ENCODE measurements at places on chromosomes 13 and 19. TPM values are rescaled to one million over a fixed set of nuclear protein-coding genes. Genes with fewer than 3 reads are reported as not detected.

- DNase-seq, result peak; percentile 24
Observed at GRCh38 chr19:7916103-7916954, 1.7 kb downstream of the TGFBR3L start.

Gene ZNF492
- total RNA-seq, result not detected

- no peak for DNase-seq
Observed at GRCh38 chr13:61975001-61975400, 559.4 kb upstream of the PCDH20 start.

DNA sequence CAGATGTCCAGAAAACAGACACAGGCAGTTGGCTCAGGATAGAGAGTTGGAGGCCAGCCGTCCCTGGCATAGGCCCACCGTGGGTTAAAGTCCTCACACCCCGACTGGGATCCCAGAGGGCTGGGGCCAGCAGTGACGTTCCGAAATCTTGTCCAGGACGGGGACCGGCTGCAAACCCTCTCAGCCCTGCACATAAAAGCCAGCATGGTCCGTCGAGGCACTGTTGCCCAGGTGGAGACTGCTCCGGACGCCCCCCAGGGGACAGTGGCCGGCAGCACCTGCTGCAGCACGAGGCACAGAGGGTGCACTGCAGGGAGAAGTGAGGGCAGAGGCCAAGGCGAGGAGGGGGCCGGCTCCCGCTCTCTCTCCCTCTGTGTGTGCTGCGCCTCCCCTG lies 4.3 kb upstream of the IFNL2 start:
- DNase-seq, result no peak

DNA sequence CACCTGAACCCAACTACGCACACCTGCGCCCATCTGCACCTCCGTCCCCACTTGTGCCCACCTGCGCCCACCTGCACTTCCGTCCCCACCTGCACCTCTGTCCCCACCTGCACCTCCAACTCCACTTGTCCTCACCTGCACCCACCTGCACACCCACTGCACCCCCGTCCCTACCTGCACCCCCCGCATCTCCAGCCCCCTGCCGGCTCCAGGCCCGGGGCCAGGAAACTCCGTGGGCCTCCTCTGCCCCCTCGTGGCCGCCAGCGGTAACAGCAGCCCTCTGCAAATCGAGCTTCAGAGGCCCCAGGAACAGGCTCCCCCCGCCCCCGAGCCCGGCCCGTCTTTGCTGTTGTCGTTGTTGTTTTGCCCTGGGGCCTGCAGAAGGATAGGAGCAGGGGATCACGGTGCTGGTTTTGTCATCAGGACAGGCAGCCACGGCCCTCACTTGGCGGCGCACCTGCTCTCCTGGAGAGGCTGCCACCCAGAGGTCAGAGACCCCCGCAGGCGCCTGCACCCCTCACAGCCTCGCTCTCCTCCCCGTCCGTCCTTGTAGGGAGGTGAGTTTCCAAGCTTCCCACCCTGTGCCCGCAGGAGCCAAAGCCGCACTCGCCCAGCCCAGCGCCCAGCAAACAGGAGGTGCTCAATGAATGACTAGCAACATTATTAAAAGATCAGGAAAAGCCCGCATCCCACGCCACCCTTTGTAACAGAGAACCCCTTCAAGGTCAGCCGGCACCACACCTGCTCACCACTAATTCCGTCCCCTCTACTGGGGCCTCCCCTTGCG lies 65.4 kb downstream of the GNG7 start:
- peak; percentile 68 for DNase-seq

Gene MUC16
- not detected for total RNA-seq

- no peak for DNase-seq
Observed at GRCh38 chr13:106061781-106062180, 473.7 kb downstream of the EFNB2 start.

- no peak for DNase-seq
Observed at GRCh38 chr13:45838171-45838745, 13.3 kb downstream of the SIAH3 start.

GRCh38 chr19:1810439-1811160 lies 1.5 kb downstream of the ATP8B3 start:
- no peak for DNase-seq

DNA sequence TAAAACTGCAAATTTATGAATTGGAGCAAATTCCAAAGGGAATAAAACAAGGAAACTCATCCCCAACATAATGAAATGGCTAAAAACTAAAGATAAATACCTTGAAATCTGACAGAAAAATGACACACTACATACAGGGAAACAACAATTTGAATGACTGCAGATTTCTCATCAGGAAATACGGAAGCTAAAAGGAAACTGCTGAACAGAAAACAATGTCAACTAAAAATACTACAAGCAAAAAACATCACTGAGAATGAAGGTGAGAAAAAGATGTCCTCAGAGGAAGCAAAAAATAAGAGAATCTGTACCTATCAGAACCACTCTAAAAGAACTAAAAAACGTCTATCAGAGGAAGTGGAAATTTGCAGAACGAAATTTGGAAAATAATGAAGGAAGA lies 39.5 kb downstream of the ZSWIM9 start:
- DNase-seq, result no peak

DNA sequence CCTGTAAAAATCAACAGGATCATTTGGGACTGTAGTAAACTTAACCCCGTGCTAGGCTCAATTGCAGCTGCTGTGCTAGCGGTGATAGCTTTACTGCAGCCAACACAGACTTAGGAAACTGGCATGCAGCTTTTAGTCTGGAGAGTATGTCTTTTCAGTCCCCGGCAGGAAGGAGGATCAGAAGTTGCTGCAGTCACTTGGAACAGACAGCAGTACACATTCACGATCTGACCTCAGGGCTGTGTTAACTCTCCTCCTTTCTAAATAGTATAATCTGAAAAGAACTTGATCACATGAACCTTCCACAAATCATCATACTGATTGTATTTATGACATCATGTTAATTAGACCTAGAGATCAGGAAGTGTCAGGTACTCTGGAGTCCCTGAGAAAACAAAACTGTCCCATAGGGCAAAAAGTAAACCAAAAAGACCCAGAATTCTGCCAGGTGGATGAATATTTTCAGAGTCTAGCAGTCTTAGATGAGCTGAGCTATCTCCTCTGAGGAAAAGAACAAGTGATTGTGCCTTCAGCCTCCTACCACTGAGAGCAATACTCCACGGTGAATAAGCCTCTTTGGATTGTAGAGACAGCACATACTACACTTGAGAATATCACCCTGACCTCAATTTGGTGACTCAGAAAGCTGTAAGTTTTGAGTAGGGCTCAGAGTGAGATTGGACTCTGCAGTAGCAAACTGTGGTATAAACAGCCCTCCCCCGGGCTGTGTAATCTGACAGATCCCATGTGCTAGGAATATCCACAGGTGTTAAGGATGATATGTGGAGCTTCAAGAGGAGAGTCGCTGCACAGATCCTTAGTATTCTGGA lies 181.0 kb upstream of the GPR12 start:
- no peak for DNase-seq

GRCh38 chr13:21032656-21033055 lies 28.7 kb downstream of the LATS2 start:
- DNase-seq, result no peak

DNA sequence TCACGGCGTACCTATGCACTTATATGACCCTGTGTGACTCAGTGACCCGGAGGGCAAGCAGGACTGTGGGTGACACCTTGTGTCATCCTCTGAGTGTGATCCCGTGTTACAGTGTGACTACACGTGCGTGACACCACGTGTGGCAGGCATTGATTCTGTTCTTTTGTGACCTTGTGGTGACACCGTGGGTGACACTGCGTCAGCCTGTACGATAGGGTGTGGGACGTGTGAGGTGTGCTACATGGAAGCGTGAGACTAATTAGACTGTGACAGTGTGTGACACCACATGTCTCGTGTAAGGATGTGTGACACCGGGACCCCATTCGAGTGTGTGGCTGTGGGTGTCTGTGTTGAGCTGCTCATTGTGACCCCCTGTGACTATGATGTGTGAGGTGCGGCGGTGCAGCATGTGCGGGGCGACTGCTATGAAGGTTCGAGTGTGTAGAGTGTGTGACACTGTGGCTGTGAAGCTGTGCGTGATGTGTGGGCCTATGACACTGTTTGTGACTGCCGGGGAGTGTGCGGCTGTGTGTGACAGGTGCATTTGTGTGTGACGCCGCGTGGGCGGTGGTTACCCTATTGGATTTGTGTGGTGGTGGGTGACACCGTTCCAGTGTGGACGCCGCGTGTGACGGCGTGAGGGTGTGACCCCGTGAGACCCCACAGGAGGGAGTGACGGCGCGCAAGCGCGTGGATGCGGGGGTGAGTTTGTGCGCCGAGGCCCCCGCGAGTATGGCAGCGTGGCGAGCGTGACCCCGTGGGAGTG lies 399 bp upstream of the SPTBN4 start:
- DNase-seq, result no peak

DNA sequence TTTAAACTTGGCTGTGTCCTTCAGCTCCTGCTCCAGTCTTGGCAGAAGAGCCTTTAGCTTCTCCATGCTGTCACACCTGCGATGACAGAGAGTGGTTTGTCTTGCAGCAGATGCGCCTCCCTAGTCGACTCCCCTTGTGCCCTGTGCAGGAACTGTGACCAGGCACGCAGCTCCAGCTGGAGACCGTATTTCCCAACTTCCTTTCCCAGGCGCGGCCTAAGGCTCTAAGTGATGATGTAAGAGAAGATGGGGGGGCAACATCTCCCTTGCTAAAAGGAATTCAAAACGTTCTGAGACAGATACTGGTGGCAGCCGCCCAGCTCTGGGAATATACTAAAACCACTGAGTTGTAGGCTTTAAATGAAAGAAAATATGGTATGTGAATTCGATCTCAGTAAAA lies 16.3 kb downstream of the DCUN1D2 start:
- DNase-seq, result no peak

DNA sequence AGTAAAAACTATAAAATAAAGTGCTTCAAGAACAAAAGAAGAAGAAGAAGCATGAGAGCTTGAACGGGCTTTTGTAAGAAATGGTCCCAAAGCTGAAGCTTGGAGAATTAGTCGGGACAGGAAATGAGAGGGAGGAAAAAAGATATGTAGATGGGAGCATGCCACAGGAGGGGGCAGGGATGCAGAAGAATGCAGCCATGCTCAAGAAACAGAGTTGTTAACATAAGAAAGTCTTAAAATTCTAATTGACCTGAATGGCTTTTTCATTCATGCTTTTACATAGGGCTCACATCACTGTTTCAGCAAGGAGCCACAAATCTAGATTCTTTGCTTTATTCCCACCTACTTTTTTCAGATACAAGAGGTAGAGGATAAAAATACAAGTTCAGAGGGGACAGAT lies 27.7 kb upstream of the NBEA start:
- no peak for DNase-seq

Gene ZNF888
- total RNA-seq, result 11.3 TPM

DNA sequence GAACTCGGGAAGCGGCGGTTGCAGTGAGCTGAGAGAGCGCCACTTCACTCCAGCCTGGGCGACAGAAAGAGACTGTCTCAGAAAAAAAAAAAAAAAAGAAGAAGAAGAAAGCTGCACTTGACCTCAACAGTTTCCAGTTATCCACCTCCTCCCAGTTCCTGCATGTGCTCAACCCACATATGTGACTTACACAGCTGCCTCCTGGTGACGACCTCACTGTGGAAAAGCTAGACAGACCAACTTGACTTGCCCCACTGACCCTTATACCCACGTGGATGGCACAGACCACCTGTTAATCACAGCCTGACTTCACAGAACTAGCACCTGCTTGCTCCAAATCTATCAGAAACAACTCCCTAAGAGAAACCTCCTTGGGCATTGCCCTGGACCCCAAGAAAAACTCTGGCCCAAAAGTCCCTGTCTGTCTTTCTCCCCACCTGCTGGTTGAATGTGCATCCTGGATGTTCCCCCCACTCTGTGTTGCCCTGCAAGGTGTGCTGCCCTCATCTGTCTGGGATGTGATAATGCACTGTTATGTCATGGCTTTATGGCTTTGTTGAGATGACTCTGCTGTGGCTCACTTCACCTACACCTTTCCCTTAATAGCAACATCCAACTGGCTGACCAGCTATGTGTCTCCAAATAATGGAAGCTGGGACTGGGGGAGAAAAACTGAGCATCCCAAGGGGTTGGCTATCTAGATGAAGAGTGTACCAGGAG lies 2.8 kb downstream of the ZNF20 start:
- peak; percentile 78 for DNase-seq

- no peak for DNase-seq
Observed at GRCh38 chr19:8515317-8515716, 1.4 kb upstream of the ZNF414 start.

DNA sequence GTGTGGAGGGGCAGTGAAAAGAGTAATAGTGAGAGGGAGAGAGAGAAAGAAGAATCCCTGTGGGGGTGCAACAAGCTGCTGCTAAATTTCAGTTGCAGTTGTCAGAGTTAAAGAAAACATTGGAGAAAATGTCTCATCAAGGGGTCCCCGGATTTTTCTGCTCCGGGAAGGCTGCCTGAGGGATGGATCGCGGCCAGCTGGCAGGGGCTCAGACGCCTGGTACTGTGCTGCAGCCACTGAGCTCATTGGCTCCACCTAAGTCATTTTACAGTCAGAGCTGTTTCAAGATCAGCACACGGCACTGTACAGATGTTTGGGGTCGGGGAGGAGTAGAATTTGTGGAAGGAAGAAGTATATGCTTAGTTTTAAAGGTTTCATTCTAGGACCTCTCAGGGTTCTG lies 106.2 kb downstream of the SHISA2 start:
- DNase-seq, result no peak

GRCh38 chr19:49398001-49398615 lies 10.1 kb downstream of the KASH5 start:
- no peak for DNase-seq

GRCh38 chr19:343941-344624 lies 513 bp downstream of the MIER2 start:
- peak; percentile 37 for DNase-seq

GRCh38 chr13:52961256-52961910 lies 67.2 kb upstream of the OLFM4 start:
- DNase-seq, result no peak

Gene ZNF829
- not detected for total RNA-seq

GRCh38 chr13:41675306-41675705 lies 218.0 kb downstream of the RGCC start:
- no peak for DNase-seq

Gene NPAS1
- total RNA-seq, result 8.4 TPM

- DNase-seq, result no peak
Observed at GRCh38 chr13:23957981-23958380, 60.7 kb upstream of the C1QTNF9B start.

DNA sequence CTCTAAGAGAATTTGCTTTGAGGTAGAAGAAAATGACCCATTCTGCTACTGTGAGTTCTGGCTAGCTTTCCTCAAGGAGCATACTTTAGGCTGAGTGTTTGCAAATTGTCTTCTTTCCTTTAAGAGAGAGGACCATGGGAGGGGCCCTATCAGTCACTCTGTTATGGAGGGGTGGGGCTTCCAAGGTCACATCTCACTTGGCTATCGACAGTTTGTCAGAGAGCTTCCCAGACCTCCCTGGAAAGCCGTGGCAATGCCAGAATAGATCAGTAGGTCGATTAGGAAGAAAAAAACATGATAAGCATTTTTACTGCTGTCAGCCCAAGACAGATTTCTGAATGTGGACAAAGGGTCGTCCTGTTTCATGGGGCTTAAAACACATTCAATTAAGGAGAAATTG lies 93.3 kb downstream of the OXGR1 start:
- DNase-seq, result no peak
